ENCODE measurements at places on chromosomes 5 and 9.
A peak's percentile ranks its signal among the peaks of the same experiment; 100 is the strongest.

DNA sequence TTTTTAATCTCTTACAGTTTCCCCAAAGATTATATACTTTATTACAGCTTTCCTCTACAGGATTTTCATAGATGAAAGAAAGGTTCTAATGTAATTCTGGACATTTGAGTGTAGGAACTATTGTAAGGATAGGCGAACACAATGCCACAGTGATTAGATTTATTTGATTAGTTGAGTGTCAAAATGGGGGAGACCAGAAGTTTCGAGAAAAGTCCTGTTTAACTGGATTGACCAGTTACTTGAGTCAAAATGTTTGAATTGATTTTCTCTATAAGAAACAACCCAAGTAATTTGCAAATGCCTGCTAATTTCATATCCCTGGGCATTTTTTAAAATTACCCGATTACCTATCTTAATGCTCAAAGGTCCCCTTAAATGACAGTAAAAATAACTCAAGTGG, 50.6 kb downstream of the SMARCA2 start:
- DNase-seq, result no peak

GRCh38 chr9:130187523-130187846, 15.3 kb downstream of the NCS1 start:
- DNase-seq, result no peak

- no peak for DNase-seq
These were observed 391 bp downstream of the RALGDS start for GRCh38 chr9:133120501-133121197.

DNA sequence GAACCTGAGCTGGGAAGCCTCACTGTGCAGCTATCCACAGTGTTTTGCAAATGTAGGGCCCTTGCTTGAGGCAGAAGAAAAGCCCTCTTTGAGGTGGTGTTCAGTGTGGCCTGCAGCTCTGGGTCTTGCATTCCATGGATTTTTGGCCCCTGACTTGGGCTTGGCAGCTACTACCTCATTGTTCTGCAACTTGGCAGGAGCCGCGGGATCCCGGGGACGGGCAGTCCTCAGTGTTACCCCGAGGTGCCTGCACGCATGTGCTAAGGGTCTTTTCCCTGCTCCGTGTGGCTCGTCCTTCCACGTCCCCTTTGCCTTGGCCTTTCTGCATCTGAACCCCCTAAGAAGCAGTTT, 39.8 kb downstream of the NEK6 start:
- DNase-seq, result no peak

DNA sequence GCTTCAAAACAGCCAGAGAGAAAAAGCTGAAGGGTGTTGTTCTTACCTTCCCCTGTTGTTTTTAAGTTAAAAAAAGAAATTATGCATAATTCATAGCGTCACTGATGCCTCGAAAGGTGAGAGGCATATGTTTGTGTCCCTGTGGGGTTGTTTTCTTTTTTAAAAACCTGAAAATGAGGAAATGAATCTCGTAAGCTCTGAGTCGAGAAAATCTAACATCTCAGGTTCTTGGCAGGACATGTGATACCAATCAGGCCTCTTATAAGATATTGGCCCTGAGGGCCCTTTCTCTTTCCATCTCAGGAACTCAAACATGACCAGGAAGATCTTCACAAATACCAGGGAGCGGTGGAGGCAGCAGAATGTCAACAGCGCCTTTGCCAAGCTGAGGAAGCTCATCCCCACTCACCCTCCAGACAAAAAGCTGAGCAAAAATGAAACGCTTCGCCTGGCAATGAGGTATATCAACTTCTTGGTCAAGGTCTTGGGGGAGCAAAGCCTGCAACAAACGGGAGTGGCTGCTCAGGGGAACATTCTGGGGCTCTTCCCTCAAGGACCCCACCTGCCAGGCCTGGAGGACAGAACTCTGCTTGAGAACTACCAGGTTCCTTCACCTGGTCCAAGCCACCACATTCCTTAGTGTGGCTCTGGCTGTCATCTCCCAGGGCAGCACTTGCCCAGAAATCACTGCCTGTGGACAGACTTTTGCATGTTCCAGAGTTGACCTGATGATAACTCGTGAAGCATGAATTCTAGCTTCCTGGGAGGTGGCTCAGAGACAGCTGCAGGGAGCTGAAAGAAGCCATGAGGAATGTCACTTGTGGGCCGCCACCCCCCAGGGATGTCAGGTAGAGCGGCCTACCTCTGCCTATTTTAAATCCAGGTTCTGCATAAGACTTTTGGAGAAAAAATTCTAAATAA, at the start of gene TAL2:
Gene TAL2 (plus strand): TSS at position 274 of the 921 bp plus-strand sequence. CDS start 40 bp downstream, at position 314.
- no peak for DNase-seq

DNA sequence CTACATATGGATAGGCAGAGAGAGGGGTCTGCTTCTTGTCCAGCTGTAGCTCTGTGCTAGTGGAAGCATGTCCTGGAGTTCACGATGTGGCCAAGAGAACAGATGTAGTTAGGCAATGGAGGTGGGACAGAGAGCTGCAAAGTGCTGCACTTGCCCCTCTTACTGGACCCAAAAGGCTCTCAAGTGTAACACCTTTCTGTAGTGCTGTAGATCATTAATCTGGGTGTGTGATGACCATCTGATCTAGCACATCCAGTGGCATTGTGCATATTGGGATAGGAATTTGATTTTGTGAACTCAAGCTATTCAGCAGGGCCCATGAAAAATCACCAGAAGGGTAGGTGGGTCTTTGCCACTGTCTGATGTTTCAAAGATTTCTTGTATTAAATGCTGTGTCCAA, 151.4 kb downstream of the KDM4C start:
- DNase-seq, result no peak

- DNase-seq, result peak; percentile 43
These were observed 16.2 kb downstream of the UHRF2 start for GRCh38 chr9:6428940-6429889.

DNA sequence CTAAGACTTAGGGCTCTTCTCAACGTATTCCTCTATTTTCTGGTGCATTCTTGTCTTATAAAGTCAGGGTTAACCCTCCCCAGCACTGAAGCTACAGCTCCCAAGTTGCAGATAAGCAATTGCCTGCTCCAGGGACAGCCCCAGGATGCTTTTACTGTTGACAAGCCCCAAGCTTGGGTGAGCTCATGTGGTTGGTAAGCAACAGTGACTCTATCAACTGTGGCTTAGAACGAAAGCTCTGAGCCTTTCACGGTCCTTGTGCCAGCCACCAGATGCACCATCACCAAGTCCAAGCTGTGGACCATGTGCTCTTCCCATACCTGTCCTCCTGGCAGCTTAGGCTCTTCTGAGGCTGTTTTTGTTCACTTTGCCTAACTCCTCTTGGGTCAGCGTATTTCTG, 13.5 kb downstream of the ADRB2 start:
- DNase-seq, result no peak

GRCh38 chr5:150785950-150786349, 7.4 kb downstream of the SMIM3 start:
- DNase-seq, result no peak

DNA sequence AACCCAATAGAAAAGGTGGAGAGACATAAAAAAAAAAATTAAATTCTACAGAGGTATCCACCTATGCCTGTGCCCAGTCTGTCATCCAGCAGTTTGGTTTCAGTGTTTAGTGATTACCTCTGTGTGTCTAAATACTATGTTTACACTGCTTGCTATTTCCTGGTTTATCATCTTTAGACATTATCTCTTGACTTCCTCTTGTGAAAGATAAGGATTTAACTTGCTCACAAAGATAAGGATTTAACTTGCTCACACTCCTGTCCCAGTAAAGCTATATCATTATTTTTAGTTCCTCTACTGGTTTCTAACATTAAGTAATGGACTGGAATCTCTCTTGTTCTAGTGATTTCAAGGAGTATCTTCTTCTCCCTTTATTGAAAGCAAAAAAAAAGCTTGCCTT, 53.9 kb upstream of the ZFR start:
- DNase-seq, result no peak

- no peak for DNase-seq
These were observed 121.6 kb upstream of the ERCC6L2 start for GRCh38 chr9:95753762-95754465.

- no peak for DNase-seq
These were observed 47.2 kb upstream of the ARL15 start for GRCh38 chr5:54357408-54358058.

- DNase-seq, result peak; percentile 17
These were observed 707 bp upstream of the ZFYVE16 start for GRCh38 chr5:80406980-80407734.

- peak; percentile 60 for DNase-seq
These were observed 596 bp downstream of the IRF1 start for GRCh38 chr5:132489871-132490483.

DNA sequence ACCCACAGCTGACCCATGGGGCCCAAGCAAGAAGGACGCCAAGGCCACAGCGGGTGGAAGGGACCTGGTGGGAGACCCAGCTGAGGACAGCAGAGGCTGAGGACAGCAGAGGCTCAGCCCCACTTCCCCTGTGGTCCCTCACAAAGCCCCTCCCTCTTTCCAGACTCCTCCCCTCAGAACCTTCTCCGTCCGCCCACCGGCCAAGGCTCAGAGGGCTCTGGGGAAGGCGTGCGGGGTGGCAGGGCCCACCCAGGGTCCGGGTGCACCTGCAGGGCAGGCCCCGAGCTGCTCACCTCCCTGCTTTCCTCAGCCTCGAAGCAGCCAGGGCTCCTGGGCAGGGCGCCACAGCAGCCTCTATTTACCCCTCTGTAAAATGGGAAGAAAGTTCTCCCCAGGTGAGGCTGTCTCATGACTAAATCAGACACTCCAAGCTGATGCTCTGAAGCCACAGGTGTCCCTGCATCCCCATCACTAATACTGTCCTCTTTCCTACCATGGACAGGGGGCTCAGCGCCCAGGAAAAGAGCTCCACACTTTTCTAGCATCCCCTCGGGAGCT, 137.9 kb upstream of the PPP1R26 start:
- no peak for DNase-seq

GRCh38 chr9:70865471-70865870, 255.9 kb downstream of the TRPM3 start:
- no peak for DNase-seq

GRCh38 chr5:103450333-103451061, 112.1 kb downstream of the NUDT12 start:
- no peak for DNase-seq

- DNase-seq, result no peak
These were observed 9.6 kb upstream of the ATP6V0E1 start for GRCh38 chr5:172973931-172974330.

GRCh38 chr5:93593476-93594131, 10.6 kb downstream of the NR2F1 start:
- DNase-seq, result no peak

DNA sequence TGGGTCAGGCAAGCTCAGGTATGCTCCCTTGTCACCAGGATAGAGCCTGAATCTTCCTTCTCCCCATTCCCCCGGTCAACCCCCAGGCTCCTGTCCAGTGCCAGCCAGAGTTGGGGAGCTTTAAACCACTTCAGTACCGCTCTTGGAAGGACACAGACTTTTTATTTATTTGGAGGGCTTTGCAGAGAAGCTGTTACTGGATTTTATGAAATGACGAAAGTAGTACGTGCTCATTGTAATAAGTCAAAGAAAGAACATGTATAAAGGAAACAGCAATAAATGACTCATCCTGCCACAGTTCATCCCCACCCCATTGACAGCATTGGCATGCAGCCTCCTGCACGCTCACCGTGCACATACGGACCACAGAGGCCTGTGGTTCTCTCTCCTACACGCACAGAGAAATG, 230.3 kb downstream of the AUH start:
- DNase-seq, result peak; percentile 90

DNA sequence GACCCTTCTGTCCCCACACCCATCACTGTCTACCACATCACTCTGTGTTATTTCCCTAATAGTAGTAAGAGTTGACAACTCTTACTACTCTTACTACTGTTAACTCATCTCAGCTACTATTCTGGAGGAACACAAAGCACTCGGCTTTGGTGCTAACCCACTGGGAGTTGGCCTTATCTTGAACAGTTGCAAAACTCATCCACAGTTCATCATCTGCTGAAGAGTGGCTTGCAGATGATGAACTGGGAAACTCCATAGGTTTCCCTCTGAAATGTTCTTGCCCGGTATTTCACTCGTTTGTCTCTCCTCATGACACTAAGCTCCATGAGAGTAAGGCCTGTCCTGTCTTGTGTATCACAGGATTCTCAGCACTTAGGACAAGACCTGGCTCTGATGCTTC, 221.4 kb downstream of the NR3C1 start:
- DNase-seq, result no peak

- no peak for DNase-seq
These were observed 18.9 kb downstream of the VAV2 start for GRCh38 chr9:133973111-133973790.

DNA sequence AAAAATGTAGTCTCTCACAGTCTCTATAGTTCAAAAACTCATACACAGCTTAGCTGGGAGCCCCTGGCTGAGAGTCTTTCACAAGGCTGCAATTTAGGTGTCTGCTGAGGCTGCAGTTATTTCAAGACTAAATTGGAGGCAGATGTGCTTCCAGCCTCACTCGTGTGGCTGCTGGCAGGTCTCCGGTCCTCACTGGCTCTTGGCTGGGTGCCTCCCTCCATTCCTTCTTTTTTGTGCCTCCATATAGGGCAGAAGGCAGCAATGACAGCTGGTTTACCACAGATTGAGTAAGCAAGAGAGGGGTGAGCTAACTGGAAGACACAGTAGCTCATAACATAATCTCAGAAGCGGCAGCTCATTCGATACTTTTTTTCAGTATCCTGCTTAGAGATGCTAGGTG, 2167.7 kb upstream of the WWC1 start:
- DNase-seq, result no peak

GRCh38 chr9:123387686-123388085, 31.7 kb downstream of the CRB2 start:
- no peak for DNase-seq

DNA sequence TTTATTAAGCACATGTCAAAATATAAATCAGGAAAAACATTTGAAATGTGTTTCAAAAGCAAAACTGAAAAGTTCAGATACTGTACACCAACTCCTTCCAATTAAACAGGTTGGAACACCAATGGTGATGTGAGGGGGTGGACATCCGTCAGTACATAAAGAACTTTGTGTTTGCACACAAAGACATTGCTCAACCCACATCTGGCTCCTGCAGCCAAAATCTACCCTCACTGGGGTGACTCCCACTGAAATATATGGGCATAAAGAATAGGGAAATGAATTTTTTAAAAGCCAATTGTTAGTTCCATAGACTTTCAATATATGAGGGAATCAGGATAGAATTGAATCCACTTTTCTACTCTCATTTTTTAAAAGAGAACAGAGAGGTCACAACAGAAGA, 63.9 kb downstream of the MEGF9 start:
- DNase-seq, result no peak

GRCh38 chr9:113570749-113571711, 107.5 kb downstream of the RGS3 start:
- no peak for DNase-seq

DNA sequence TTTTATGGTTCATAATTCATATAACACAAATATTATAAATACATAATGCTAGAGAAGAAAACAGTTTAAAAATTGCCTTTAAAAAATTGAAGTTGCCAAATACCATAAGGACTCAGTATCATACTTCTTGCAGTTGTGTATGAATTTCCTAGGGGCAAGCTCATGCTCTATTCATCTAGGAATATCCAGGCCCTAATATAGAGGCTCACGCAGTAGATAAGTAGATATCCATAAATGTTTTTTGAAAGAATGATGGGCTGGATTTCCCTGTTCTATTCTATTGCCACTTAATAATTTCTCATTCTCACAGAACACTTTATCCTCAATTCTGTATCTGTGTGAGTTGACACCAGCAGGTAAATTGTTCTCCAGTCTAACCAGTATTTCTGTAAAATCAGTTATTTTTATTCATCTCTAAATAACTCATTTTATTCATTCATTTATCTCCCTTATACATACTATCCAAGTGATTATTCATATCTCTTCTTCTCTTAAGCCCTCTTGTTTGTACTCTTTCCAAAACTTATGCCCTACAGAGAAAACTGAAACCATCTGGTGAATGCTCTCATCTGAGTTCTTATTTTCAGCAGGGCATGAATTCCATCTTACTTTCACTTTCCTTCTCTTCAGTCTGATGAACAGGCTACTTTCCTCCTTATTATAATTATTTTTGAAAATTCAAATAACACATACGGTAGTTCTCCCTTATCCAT, 97.1 kb downstream of the SLC44A1 start:
- no peak for DNase-seq
